ENCODE measurements at places on chromosomes 13 and 19. TPM values are rescaled to one million over a fixed set of nuclear protein-coding genes. Genes with fewer than 3 reads are reported as not detected.

DNA sequence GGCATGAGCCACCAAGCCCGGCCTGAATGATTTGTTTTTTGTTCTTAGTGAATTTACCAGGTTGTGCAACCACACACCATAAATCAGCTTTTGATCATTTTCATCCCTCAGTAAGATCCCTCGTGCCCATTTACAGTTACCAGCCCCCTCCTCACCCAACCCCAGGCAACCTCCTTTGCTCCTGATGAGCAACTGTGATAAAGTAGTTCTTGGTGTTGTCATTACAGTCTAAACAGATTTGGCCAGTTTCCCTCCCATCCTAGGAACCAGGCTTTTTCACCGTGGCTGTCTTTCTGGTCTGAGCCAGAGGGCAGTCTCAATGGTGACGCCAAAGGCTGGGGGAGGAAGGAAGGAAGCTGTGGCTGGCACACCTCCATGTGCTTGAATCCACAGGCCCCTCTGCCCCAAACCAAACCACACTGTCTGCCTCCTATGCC lies 61.2 kb upstream of the WDFY2 start:
- peak; percentile 28 for DNase-seq

The MBD3L3 gene
- not detected for total RNA-seq

The SIGLEC6 gene
- not detected for total RNA-seq

The SULT2A1 gene
- total RNA-seq: not detected

- no peak for DNase-seq
Measured at GRCh38 chr19:18869781-18870530, 26.0 kb downstream of the CERS1 start.

GRCh38 chr13:67736646-67737420 lies 506.7 kb upstream of the PCDH9 start:
- DNase-seq: no peak

DNA sequence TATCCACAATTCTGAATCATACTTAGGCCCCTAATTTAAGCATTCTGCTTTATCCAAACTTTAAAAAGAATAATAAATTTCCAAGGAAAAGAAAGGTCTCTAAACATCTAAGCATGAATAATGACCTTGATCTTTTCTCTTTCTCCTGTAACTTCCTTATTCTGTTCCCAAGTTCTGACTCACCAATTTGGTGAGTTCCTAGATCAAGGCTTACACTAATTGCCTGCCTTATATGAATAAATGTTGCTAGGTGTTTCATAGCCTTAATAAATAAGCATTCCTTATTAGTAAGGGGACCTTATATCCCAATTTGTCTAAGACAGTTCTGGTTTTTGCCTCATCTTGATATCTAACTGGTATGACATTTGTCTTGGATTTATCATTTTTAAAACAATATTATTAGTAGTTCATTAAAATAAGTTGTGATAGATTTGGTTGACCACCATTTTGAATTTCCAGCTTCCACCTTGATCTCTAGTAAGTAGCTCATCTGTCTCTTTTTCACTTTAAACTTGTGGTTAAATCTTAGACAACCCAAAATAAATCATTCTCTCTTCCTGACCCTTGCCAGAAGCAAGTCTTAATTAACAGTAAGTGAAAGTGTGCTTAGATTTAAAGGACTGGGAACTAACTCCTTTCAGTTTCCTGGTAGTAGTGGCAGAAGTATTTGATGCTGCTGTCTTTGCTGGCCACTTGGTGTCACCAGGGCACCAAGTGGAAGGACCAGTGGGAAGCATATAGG lies 121.2 kb upstream of the MLNR start:
- no peak for DNase-seq

The B3GNT8 gene
- not detected for total RNA-seq

GRCh38 chr19:33263325-33264023 lies 37.8 kb upstream of the SLC7A10 start:
- no peak for DNase-seq

DNA sequence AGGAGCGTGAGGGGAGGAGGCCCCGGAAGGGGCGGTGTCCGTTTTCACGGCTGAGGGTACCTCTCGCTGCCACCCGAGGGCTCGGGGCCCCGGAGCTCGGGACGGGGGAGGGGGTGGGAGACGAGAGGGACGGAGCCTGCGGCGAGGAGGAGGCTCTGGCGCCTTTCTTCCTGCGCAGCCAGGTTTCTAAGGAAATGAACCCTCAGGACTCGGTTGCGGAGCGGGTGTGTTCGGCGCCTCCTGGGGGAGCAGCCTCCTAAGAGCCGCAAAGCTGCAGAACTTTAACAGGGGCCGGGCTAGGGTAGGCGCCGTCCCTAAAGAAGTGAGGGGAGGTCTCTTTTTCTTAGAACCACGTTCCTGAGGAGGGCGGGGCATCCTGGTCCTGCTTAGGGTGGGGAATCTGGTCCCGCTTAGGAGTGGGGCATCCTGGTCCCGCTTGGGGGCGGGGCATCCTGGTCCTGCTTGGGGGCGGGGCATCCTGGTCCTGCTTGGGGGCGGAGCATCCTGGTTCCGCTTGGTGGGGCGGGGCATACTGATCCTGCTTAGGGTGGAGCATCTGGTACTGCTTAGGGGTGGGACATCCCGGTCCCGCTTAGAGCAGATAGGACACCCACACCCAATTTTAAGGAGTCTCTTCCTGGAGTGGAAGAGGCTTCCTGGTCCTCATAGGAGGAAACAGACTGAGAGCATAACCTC lies 6.2 kb downstream of the SYT5 start:
- DNase-seq: peak; percentile 70

DNA sequence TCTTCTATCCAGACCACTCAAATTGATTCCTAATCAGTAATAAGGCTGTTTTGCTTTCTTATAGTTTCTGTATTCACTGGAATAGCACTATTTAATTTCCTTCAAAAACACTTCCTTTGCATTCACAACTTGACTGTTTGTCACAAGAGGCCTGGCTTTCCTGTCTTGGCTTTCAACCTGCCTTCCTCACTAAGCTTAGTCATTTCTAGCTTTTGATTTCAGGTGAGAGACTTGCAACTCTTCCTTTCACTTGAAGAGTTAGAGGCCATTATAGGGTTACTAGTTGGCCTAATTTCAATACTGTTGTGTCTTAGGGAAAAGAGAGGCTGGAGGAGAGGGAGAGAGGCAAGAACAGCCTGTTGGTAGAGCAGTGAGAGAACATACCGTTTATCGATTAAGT lies 47.0 kb downstream of the SACS start:
- DNase-seq: peak; percentile 23

GRCh38 chr13:25213715-25214114 lies 41.6 kb upstream of the AMER2 start:
- no peak for DNase-seq

The AP1M1 gene
- 112 TPM for total RNA-seq

DNA sequence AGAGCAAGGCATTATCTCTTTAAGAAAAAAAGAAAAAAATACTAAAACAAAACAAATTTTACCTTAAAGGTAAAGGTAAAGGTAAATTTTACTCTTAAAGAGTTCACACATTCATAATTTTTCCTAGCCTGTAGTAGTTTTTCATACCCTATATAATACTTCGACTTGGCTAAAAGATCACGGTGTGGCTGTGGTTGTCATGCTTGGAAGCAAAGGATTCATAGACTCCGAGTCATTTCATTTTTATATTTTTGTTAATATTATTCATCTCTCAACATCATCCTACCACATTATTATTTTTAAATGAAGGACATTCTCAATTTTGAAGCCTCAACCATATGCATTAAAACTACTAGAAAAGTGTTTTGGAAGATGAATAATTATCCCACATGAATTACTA lies 52.7 kb downstream of the PIBF1 start:
- no peak for DNase-seq

The OR4F17 gene
- total RNA-seq: not detected

The TEKTIP1 gene
- 4.6 TPM for total RNA-seq

DNA sequence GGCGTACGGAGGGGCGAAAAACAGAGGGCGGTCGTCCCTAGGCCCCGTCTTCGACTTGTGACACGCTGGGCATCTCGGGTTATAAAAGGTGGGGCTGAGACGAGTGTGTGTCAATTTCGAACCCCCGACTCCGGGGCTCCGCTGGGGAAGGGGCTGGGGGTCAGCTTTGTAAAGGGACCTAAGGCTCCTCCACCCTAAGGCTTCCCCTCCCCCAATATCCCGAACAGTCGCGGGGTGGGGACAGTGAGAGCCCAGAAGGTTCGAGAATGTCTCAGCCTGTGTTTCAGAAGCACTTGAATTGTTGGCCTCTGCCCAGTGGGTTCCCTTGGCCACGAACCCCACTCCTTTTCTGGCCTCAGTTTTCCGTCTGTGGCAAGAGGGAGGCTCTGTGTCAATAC lies 450 bp downstream of the SELENOW start:
- no peak for DNase-seq

- DNase-seq: no peak
Measured at GRCh38 chr19:2631213-2631821, 71.2 kb downstream of the GNG7 start.

GRCh38 chr13:28958018-28958417 lies 137.9 kb downstream of the MTUS2 start:
- no peak for DNase-seq

DNA sequence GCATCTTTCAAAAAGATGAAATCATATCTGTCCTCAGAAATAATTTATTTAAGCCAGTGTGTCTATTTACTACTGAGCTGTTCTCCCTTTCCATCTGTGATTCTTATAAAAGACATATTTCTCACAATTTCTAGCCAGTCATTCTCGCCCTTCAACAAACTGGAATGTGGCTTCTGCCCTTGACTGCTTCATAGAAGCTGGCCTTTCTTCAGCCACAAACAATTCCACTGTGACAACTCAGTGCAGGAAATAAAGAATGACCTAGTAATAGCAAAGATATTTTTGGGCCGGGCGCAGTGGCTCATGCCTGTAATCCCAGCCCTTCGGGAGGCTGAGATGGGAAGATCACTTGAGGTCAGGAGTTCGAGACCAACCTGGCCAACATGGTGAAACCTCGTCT lies 655.5 kb downstream of the PCDH9 start:
- DNase-seq: no peak

DNA sequence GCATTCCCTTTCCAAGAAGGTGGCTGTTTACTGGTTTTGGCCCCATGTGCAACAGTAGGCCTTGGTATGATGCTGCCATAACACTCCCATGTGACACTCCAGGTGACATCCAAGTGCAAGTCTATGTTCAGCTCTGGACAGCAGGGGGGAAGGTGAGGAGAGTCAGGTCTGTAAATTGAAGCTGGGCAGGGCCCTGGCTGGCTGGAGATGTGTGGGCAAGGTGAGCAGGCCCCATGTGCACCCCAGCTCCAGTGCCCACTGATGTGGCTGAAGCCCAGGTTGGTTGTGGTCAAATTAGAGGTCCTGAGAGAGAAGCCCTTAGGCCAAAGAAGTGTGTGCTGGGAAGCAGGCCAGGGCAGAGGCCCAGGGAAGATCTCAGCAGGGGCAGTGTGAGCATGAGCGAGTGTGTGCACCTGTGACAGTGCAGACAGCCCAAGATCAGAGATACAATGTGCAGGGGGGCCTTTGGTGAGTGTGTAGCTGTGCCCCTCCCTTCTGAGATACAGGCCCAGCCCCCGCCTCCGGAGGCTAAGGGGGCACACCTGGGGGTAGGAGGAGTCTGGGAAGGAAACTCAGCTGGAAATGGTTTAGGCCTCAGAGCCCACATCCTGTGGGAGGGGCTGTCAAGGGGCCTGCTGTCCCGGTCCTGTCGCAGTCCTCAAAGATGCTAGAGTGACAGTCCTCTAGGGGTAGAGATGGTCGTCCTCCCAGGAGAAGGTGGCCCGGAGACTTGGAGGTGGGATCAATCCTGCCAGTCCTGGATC lies 18.6 kb downstream of the DEDD2 start:
- DNase-seq: peak; percentile 63

The SLC10A2 gene
- not detected for total RNA-seq

The SIGLEC11 gene
- not detected for total RNA-seq

DNA sequence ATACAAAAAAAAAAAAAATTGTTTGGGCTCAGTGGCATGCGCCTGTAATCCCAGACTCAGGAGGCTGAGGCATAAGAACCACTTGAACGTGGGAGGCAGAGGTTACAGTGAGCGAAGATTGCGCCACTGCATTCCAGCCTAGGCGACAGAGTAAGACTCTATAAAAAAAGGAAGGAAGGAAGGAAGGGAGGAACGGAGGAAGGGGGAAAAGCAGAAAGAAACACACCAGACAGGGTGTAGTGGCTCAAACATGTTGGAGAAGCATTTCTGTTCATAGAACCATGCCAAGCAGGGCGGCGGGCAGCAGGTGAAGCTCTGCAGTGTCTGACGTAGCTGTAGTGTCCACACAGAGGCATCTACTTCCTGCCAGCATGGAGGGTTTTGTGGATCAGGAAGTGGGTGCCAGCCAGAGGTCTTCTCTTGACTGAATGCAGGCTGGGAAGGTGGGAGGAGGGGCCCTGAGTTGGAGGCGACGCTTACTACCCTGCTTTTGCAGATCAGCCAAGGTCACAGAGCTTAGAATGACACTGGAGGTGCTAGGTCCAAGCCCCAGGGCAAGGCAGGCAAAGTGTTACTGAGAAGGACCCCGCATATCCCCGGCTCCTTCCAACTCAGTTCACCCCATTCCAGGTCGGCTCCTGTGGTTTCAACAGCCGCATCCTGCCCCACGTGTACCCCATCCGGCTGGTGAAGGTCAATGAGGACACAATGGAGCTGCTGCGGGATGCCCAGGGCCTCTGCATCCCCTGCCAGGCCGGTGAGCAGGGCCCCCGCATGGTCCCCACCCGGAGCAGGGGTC lies 11.6 kb upstream of the PGLS start:
- DNase-seq: no peak

The NUFIP1 gene
- total RNA-seq: 8.0 TPM

GRCh38 chr13:37878496-37878895 lies 8.9 kb upstream of the TRPC4 start:
- DNase-seq: no peak

The TINCR gene
- total RNA-seq: 0.91 TPM

The CNN1 gene
- total RNA-seq: not detected

The C19orf73 gene
- 2.9 TPM for total RNA-seq

- no peak for DNase-seq
Measured at GRCh38 chr19:43450545-43450997, 14.8 kb downstream of the LYPD3 start.

GRCh38 chr13:94999871-95000270 lies 287.5 kb upstream of the SOX21 start:
- no peak for DNase-seq

- no peak for DNase-seq
Measured at GRCh38 chr13:50589651-50590054, 253.8 kb downstream of the DLEU7 start.

GRCh38 chr13:28429685-28430290 lies 65.1 kb downstream of the FLT1 start:
- DNase-seq: no peak

The C5AR2 gene
- total RNA-seq: not detected

DNA sequence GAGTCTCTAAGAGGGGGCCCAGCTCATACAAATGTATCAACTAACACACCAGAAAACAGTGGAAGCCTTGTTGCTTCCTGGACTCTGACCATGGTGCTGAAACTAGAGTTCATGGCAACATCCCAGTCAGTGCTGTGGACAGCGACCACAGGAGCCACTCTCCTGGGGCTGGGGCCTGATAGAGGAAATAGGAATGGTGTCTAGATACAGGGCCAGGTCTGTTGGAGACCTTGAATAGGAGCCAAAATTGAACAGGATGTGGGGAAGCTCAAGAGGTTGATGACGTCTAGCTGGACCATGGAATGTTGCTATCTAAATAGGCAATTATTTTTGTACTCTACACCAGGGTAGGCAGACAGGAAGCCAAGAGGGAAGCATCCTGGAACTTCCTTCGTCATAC lies 21.7 kb downstream of the LILRB4 start:
- DNase-seq: no peak

All from activated T-cell treated with anti-CD3 and anti-CD28 coated beads, Interleukin-2, amount 50 U/mL, for 72 hours (primary cell).